ENCODE measurements at places on chromosomes 3 and 15.

DNA sequence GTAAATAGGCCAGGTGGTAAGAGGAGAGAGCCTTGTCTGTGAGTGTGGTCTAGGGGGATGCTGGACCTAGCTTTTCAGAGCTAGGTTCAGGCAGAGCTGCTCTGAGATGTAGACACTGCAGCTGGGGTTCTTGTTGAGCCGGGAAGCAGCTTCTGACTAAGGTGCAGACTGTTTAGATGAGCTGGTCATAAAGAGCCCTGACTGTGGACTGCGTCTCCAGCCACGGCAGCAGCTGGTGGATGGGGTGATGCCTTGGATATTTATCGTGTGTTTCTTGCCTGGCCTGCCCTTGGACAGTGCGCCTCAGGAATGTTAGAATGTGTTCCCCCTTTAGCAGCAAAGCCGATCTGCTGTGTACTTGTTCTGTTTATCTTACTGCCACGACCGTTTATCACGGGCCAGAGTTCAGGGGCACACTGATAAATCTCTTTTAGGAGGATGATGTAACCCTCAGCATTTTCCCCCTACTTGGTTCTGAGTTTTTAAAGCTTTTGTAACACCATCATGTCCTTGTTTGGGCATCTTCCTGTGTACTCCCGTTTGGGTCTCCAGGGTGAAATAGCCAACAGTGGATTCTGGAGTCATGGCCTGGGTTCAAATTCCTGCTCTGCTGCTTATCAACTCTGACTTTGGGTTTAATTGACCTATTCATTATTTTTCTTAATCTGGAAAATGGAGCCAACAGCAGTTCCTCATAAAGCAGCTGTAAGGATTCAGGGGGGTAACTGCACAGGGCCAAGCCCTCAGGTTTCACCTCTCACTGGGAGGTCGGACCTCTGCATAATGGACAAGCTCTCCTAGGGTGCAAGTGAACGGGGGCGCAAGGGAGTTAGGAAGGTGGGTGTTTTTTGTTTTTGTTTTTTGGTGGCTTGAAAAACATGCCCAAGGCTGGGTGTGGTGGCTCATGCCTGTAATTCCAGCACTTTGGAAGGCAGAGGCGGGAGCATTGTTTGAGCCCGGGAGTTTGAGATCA lies 51.4 kb downstream of the FLNB start:
- no peak for DNase-seq

- DNase-seq, result no peak
Observed at GRCh38 chr3:146382386-146382785, 87.0 kb downstream of the PLSCR2 start.

GRCh38 chr3:116198087-116198486 lies 247.2 kb downstream of the LSAMP start:
- no peak for DNase-seq

DNA sequence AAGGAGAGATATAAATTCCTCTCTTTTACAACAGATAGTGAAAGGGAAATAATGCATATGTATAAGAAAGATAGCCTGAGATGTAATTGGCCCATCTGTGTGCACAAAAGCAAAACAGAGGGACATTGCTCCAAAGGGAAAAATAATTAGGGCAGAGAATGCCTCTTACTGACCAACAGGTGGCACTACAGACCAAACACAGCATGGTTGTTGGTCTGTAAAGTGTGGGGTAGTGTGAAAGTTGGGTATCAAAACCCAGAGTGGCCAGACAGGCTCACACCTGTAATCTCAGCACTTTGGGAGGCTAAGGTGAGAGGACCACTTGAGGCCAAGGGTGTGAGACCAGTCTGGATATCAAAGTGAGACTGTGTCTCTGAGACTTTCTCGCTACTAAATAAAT lies 4.5 kb upstream of the TLNRD1 start:
- no peak for DNase-seq

GRCh38 chr3:151596940-151597339 lies 136.1 kb upstream of the IGSF10 start:
- DNase-seq, result no peak

GRCh38 chr3:15989419-15989818 lies 185.1 kb upstream of the GALNT15 start:
- no peak for DNase-seq

- peak; percentile 63 for DNase-seq
Observed at GRCh38 chr3:106333911-106334618, 465.3 kb upstream of the CBLB start.

DNA sequence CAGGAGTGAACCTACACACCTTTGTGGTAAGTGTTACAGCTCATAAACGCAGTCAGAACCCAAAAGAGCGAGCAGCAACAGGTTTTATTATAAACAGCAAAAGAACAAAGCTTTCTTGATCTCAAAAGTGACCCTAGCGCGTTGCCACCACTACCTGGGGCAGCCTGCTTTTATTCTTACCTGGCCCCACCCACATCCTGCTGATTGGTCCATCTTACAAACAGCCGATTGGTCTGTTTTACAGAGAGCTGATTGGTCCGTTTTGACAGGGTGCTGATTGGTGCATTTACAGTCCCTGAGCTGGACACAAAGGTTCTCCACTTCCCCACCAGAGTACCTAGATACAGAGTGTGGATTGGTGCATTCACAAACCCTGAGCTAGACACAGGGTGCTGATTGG lies 143.1 kb downstream of the ARRDC4 start:
- DNase-seq, result no peak

DNA sequence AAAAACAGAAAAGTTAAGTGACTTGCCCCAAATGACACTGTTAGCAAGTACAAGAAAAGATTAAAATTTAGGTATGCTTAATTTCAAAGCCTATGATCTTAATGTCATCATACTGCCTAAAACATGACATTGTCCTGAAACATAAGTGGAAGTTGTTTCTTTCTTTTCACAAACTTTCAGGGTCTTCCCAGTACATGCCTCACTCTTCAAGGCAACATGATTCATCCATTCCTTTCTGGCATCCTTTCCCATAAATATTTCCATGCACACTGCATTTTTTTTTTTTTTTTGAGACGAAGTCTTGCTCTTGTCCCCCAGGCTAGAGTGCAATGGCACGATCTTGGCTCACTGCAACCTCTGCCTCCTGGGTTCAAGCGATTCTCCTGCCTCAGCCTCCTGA lies 42.5 kb upstream of the KPNA4 start:
- no peak for DNase-seq

- DNase-seq, result no peak
Observed at GRCh38 chr3:132730891-132731580, 8.8 kb upstream of the NPHP3 start.

- no peak for DNase-seq
Observed at GRCh38 chr3:120338517-120338916, 10.6 kb downstream of the LRRC58 start.

GRCh38 chr3:188362405-188362831 lies 208.5 kb downstream of the LPP start:
- no peak for DNase-seq

GRCh38 chr15:45495588-45495987 lies 27.0 kb downstream of the SLC30A4 start:
- no peak for DNase-seq

- no peak for DNase-seq
Observed at GRCh38 chr3:64687781-64688604, at the start of gene ADAMTS9. ADAMTS9 (minus strand) TSS chr3:64688000; CDS start chr3:64687657, 343 bp downstream.

DNA sequence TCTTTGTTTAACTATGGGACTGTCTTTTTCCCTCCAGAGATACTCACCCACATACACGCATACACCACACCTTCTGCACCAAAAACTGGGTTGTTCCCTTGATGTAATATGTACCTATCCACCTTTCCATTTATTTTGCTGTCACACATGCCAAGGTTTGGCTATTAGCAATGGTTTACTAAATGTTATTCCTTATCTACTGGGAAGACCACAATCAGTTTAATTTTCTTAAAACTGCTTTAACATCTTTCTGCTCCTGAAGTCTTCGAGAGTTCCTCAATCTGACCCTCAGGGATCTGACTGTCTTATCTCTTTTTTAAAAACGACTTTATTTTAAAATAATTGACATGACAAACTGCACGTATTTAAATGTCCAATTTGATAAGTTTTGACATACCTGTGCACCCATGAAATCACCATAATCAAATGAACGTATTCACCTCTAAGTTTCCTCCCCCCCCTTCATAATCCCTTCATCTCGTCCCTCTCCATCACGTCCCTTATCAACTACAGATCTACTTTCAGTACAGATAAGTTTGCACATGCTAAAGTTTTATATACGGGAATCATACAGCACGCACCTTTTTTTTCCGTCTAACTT lies 805 bp upstream of the TRPM7 start:
- no peak for DNase-seq

- no peak for DNase-seq
Observed at GRCh38 chr15:98734466-98735199, 86.3 kb downstream of the IGF1R start.

DNA sequence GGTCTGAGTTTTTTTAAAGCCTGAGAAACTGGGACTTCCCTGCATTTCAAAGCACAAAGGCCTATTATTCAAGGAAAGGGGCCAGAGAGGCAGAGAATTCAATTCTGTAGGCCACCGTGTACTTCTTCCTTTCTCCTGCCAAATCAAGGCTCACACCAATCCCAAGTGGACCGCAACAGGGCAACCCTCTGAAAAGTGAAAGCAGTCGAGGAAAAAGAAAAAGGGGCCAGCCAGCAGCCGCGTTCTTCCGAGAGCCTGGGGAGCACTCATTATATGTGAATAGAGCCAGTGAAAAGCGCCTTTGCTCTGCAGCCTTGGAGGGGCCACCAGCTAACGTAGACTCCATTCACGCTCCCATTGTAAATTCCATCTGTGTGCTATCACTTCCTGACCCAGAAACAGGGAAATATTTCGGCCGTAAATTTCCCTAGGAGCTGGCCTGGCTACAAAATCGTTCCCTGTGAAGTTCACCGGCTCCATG lies 45.9 kb upstream of the THUMPD3 start:
- DNase-seq, result no peak

- no peak for DNase-seq
Observed at GRCh38 chr3:190083635-190084034, 37.1 kb downstream of the P3H2 start.

- no peak for DNase-seq
Observed at GRCh38 chr3:127062926-127063325, 80.0 kb downstream of the PLXNA1 start.

DNA sequence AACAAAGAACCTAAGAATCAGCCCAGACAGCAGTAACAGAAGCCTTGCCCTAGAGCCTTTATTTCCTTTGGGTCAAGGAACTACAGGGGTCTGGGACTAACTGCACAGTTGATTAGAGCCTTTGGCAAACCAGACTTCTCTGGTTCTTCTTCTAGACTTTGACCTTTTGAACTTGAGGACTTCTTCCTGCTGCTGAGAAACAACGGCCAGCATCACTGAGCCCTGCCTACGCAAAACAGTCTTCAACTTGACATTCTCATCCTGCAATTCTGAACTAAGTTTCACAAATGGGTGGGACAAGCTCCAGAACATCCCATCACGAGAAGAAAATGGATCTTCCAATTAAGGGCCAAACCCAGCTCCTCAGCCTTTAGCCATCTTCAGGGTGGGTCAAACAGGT lies 31.4 kb downstream of the CMTM6 start:
- DNase-seq, result no peak

GRCh38 chr15:88776646-88777045 lies 26.6 kb upstream of the ACAN start:
- no peak for DNase-seq

DNA sequence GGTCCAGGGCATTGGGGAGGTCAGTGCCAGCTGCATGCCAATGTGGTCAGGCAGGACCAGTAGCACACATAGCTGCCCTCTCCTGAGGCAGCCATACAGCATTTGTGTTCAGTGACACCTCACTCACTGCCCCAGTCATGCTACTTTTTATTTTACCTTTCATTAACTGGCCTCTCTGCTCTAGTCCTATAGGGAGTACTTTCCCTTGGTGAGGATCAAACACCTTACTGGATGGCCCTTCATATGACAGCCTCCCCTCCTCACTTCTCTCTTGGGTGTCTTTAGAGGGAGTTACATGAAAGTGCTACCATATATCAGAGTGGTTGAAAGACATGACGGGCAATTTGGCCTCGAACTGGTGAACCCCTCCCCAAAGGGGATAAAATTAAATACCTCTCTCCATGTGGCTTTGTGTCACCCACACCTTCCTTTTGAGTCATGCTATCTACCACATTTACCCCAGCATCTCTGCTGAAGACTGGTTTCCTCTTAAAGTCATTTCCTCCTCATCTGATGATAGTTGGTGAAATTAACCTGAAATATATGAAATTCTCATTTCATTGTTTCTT lies 17.6 kb downstream of the RLBP1 start:
- peak; percentile 8 for DNase-seq

GRCh38 chr15:29106116-29106515 lies 163.5 kb downstream of the NSMCE3 start:
- no peak for DNase-seq

GRCh38 chr15:49031804-49032203 lies 14.4 kb downstream of the SECISBP2L start:
- no peak for DNase-seq

DNA sequence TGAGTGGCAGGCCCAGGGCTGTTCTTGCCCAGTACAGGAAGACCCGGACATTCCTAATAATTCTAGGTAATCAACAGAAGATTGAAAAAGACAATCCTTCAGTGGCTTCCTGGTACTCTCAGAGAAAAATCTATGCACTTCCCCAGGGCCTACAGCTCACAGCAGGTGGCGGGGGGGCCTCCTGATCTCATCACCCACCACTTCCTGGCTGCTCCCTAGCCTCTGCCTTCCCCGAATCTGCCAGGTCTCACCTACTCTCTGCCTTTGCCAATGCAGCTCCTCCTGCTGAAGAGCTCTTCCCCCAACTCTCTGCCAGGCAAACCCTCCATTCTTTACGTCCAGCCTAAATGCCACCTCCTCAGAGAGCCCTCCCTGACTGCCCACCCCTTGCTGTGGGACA lies 37.5 kb downstream of the EHD4 start:
- peak; percentile 60 for DNase-seq

DNA sequence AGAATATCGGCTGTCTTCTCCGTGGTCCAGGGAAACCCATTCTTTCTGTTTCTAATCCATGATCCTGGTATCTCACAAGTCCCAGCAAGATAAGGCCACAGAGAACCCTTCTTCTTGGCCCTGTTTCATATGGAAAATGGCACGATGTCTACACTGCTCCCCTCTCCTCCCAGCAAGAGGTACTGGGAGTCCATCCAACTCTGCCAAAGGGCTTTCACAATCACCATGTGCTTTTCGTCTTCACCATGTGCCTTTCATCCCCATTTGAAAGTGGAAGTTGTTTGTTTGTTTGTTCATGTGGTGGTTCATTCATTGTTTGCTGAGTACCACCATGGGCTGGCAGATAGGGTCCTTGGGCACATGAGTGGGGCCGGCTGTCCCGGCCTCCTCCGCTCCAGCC lies 5.5 kb downstream of the ITIH3 start:
- no peak for DNase-seq

Measured in stimulated activated naive CD4-positive, alpha-beta T cell treated with Interleukin-2 at 50 U/mL for 16 hours (primary cell).